SW480 (cell line): ENCODE measurements at places on chromosomes 5 and 9.

DNA sequence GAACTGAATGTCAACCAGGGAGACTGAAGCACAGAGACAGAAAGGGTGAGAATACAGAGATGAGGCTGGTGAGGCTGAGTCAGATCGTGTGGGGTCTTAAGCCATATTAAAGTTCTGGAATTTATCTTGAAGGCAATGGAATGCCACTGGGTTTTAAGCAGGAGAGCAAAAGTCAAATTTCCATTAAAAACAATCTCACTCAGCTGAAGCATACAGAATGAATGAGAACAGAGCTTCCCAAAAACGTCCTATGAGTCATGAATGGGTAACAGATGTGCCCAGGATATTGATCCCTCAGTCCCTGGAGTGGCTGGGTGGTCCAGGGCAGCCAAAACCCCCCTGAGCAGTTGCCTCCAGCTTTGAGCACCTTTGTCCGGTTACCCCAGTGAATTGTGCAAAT, 44.9 kb downstream of the PFDN1 start:
- no peak for DNase-seq

- DNase-seq: no peak
These were observed 208.7 kb upstream of the RAI14 start for GRCh38 chr5:34447424-34447823.

- no peak for DNase-seq
These were observed 41.4 kb downstream of the BICD2 start for GRCh38 chr9:92723299-92723625.

- DNase-seq: no peak
These were observed 1.0 kb downstream of the RIOK2 start for GRCh38 chr5:97181856-97182545.

GRCh38 chr5:52767766-52768480, 19.8 kb upstream of the ITGA1 start:
- no peak for DNase-seq

DNA sequence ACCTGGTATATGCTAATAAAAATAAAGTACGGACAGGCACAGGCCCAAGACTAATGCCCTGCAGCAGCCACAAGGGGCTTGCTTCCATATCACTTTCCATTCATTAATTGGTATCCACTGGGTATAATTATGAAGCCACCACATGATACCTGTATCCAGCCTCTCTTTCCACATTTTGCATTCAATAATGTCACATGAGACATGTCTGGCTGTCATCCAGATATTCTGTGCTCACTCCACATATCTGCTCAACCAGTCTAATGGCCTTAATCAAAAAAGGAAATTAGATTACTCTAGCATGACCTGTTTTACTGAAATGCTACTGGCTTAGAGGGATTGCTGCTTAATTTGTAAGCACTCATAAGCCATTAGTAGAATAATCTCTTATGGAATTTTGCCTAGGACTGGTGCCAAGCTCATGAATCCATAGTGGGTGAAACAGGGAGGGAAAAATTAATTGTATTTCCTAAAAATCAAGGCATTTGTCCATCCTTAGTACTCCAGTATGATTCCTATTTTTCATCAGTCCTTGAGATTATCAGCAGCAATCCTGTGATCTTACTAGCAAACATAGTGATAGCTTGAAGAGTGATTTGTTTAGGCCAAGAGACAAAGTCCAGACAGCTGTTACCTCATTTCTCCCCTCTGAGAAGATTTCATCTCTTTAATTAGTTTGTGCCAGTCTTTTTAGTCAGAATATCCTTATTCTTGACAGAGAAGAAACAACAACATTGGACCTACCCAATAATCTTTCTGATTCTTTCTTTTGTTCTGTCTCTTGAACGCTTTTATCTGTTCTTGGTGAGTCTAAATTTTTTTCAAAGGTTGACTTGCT, 119.2 kb upstream of the ABCA1 start:
- no peak for DNase-seq

DNA sequence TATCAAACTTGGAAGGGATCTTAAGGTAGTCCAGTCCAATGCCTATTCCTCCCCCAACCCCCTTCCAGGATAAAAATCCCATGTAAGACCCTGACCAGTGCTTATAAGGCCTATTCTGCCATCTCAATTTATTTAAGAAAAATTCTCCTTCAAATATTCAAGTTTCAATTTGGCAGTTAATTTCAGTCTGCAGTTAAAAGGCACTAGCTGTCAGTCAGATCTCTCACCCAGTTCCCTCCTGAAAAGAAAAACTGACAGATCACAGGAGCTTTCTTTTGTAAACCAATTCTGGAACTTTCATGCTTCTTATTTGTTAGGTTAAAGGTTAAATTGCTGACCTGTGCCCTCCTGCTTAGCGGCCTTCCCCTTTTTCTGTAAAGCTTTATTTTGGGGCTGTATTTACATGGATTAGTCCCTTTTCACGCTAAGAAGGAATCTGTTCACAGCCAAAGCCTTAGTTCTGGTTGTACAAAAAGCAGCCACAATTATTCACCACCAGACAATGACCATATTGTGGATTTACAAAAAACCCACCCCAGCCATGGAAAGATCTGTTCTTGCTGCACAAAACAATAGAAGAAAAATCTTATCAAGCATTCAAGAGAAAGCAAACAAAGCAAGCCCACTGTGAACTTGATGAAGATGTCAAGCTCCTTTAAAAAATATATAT, 68.7 kb downstream of the DENND1A start:
- no peak for DNase-seq

DNA sequence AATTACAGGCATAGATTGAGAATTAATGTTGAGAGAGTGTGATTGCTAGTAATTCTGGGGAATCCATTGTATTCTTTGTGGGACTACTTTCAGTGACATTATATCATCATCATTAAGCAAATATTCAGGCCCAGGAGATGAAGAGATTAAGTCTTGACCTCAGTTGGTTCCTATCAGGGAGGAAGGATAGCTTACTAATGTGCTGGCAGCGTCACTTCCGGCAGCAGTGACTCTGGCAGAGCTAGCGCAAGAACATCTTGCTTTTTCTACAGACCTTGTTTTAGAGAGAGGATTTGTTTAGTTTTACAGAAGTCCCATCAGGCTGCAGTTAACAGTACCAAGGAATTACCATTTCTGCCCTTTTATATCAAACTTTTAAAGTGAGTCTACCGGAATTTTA, 20.3 kb downstream of the OSTF1 start:
- DNase-seq: no peak

DNA sequence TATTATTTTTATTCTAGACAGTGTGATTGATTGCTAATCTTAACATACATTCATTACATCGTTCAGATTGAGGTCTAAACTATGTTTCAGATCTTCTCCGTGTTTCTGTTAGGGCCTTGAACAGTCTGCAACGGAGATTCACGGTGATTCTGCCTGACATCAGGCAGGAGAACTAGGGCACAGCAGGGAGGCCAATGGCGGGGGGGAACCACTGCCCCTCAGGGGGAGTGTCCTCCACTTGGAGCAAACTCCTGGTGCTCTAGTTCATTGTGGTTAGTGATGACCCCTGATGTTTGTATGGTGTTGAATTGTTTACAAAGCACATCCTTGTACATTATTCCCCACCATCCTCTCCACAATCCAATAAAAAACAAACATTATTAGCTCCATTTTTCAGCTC, 173.5 kb downstream of the ZNF608 start:
- DNase-seq: no peak

DNA sequence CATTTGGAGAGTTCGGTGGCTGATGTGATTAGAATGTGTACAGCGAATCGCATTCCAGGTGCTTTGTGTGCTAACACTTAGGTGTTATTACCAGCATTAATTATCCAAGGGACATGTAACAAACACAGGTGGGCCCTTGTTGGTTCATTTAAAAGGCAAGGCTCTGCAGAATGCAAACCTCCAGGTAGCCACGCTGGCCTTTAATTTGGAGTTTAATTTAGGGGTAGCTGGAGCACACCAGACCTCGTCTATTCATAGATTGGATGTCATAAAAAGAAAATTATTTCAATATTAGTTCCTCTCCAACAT, 191.1 kb downstream of the MAT2B start:
- DNase-seq: no peak

- no peak for DNase-seq
These were observed 9.8 kb downstream of the CXCL14 start for GRCh38 chr5:135568923-135569360.

GRCh38 chr5:104325356-104325755, 762.8 kb upstream of the NUDT12 start:
- no peak for DNase-seq

DNA sequence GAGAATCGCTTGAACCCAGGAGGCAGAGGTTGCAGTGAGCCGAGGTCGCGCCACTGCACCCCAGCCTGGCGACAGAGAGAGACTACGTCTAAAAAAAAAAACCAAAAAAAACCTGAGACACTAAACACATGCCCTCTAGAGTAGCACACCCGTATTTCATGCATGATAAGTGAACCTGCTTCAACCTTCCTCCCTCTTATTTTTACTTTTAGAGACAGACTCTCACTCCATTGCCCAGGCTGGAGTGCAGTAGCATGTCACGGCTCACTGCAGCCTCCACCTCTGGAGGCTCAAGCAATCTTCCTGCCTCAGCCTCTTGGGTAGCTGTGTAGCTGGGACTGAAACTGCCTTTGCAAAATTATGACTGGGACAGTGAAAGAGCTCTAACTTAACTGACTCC, 17.6 kb upstream of the NANS start:
- no peak for DNase-seq

- no peak for DNase-seq
These were observed 21.0 kb upstream of the SMIM32 start for GRCh38 chr5:136213919-136214493.

DNA sequence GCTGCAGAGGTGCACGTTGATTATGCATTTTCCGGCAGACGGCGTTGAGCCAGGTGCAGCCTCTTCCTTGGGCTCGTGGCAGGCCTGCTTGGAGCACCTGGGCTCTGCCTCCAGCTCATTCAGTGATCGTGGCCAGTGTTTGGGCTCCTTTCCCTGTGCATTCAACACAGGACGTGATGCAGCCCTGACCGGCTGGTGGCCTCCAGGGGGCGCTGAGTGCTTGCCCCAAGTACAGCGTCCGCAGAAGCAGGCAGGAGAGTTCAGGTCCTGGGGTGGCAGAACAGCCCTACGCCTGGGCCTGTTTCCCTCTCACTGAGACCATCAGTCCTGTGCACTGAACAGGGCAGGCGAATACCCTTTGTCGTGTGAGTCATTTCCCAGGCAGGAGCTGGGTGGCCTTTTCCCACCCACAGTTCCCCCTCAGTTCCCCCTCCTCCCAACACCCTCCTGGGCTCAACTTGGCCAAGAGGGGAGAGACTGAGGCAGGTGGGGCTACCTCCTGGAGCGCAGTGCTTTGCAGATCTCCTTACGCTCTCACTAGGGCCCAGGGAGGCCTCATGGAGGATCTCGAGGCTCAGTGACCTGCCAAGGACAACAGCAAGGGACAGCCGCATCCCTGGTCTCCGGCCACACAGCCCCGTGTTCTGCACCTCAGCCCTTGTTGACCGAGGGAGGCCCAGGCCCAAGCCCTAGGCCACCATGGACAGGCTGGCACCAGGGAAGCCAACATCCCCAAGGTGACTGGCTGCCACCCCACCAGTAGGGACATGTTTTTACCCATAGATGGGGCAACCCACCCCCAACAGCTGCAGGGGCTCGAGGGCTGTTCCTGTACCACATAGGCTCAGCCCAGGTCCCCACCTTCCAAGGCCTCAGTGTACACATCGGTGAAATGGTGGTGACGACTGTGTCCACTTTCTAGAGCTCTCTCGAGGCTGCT, 52.9 kb downstream of the LRSAM1 start:
- DNase-seq: peak; percentile 81

- no peak for DNase-seq
These were observed 141.3 kb downstream of the MAN2A1 start for GRCh38 chr5:109830955-109831502.
